Placental pericyte (primary cell): ENCODE measurements at places on chromosomes 5 and 9. TPM values are rescaled to one million over a fixed set of nuclear protein-coding genes. Genes with fewer than 3 reads are reported as not detected.

C5orf52 gene
- not detected in 2 replicates for total RNA-seq

NMUR2 gene
- under 0.01 TPM in 1 of 2 replicates, not detected in the other for total RNA-seq

KCNMB1 gene
- not detected in 2 replicates for total RNA-seq

NDST1 gene
- total RNA-seq: 41.1 and 93.8 TPM in 2 replicates

ZNF354C gene
- total RNA-seq: 3.9 and 7.0 TPM in 2 replicates

ADAMTS16 gene
- total RNA-seq: 0.22 and 0.57 TPM in 2 replicates

PTGDS gene
- 4.2 and 78.6 TPM in 2 replicates for total RNA-seq

CBY3 gene
- 0.29 TPM in 1 of 2 replicates, not detected in the other for total RNA-seq

LHX3 gene
- not detected in 2 replicates for total RNA-seq

TMC1 gene
- total RNA-seq: 0.86 TPM in 1 of 2 replicates, not detected in the other

NUTM2F gene
- total RNA-seq: not detected in 2 replicates

TSSK1B gene
- total RNA-seq: 0.57 and 0.66 TPM in 2 replicates

AFAP1L1 gene
- 5.5 and 10.7 TPM in 2 replicates for total RNA-seq

OSMR gene
- 82.2 and 145 TPM in 2 replicates for total RNA-seq

NRG2 gene
- total RNA-seq: 0.22 and 1.0 TPM in 2 replicates

FIBCD1 gene
- total RNA-seq: 2.4 and 17.9 TPM in 2 replicates

SV2C gene
- not detected in 2 replicates for total RNA-seq

IFNE gene
- 8.8 and 22.3 TPM in 2 replicates for total RNA-seq

ZFP37 gene
- 1.1 and 2.1 TPM in 2 replicates for total RNA-seq

C8G gene
- total RNA-seq: 0.66 TPM in 1 of 2 replicates, not detected in the other

GABRA6 gene
- total RNA-seq: 0.29 TPM in 1 of 2 replicates, not detected in the other
